ENCODE measurements at places on chromosomes 6 and 20.

- no peak for DNase-seq
Observed at GRCh38 chr20:42855896-42856295, 333.8 kb downstream of the PTPRT start.

DNA sequence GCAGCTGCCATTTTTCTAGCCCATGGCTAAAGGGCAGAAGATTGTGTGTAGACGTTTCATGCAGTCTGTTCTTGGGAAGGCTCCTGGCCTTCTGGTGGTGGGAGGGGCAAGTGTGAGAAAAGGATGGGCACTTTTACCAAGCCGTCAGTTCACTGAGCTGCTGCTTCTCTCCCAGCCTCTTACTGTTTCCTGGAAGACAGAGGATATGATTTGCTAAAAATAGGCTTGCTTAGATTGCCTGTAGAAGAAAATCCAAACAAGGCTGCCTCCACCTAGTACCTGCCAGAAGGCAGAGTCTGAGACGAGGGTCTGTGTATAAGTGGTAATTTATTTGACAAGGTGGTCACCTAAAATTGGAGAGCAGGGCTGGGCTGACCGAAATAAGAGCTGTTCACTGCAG, 7.5 kb downstream of the KIZ start:
- DNase-seq: no peak

DNA sequence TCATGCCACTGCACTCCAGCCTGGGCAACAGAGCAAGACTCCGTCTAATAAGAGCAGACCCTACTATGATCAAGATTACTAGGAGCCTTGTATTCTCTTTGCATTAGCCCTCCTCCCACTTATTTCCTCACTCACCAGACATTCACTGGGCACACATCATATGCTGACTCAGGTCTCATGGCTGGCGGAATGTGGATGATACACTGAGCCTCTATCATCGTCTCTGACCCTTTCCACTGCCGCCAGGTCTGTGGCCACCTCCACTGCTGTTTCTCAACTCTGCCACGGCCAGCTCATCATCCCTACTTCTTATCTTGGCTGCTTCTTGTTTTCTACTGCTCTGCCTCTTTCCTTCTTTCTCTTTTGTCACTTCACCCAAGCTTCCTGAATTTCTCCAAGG, 161.0 kb downstream of the BACH2 start:
- DNase-seq: peak; percentile 88

- peak; percentile 69 for DNase-seq
Observed at GRCh38 chr6:28747631-28748157, 176.1 kb downstream of the TRIM27 start.

- no peak for DNase-seq
Observed at GRCh38 chr6:39821742-39822532, 29.8 kb downstream of the DAAM2 start.

- DNase-seq: no peak
Observed at GRCh38 chr20:61449916-61450315, 197.9 kb downstream of the CDH4 start.

DNA sequence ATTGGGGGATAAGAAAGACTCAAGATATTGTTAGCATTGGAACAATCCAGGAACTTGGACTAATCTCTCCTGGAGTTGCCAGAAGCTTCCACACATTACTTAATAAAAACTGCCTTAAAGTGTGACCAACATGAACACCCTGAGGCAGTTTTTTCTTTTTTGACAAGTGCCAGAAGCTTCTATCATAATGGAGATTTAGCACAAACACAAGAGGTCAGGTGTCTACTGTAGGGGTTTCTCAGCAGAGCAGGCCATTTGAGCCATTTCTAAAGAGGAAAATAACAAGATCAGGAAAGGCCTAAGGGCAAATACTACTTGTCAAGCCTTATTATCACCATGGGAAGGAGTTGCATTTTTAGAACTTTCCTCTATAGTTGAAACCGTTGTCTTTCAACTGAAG, 361.5 kb downstream of the EPM2A start:
- no peak for DNase-seq

DNA sequence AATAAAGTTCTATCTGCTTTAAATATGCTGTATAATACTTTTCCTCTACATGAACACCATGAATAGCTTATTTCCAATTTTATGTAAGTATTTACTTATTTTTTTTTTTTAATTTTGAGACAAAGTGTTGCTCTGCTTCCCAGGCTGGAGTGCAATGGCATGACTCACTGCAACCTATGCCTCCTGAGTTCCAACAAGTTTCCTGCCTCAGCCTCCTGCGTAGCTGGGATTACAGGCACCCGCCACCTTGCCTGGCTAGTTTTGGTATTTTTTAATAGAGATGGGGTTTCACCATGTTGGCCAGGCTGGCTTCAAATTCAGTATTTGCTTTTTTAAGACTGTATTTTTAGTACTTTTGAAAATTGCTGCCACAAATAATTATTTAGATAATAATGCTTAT, 1365.9 kb downstream of the GRIK2 start:
- DNase-seq: no peak

DNA sequence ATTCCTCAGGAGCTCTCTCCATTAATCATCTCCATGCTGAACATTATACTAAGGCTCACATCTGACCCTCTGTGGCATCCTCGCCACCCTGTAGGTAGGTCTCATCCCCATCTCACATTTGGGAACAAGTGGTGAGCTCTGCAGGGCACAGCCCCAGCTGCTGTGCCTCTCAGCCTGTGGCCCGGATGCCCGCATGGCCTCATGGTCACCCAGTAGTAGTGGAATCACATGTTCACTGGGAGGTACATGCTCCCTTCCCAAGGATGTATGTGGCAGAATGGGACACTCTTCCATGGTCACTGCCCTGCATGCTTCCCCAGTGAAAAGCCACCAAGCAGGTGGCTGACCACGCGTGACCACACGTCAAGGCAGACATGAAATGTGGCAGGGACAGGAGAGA, 26.3 kb upstream of the APMAP start:
- no peak for DNase-seq

DNA sequence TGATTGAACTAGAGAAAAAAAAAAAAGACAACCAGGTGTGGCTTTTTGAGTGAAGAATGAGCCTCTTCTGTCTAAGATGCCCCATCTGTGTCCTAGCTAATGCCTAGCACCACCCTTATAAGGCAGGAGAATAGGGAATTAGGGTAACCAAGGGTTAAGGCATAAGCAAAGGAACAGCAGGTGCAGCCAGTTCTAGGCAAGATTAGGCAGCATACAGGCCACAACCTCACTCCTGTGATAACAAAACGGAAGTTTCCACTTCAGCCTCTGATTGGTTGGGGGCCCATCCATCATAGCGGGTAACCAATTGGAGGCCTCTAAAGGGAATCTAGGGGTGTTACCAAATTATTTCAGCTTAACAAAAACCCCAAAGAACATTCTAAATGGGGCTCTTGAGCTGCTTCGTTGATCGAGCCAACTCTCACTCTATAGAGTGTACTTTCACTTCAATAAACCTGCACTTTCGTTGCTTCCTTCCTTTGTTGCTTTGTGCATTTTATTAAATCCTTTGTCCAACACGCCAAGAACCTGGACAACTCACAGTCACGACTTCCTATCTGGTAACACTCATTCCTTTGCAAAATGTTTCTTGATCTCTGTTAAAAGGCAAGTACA, 61.9 kb upstream of the TAGAP start:
- peak; percentile 52 for DNase-seq

DNA sequence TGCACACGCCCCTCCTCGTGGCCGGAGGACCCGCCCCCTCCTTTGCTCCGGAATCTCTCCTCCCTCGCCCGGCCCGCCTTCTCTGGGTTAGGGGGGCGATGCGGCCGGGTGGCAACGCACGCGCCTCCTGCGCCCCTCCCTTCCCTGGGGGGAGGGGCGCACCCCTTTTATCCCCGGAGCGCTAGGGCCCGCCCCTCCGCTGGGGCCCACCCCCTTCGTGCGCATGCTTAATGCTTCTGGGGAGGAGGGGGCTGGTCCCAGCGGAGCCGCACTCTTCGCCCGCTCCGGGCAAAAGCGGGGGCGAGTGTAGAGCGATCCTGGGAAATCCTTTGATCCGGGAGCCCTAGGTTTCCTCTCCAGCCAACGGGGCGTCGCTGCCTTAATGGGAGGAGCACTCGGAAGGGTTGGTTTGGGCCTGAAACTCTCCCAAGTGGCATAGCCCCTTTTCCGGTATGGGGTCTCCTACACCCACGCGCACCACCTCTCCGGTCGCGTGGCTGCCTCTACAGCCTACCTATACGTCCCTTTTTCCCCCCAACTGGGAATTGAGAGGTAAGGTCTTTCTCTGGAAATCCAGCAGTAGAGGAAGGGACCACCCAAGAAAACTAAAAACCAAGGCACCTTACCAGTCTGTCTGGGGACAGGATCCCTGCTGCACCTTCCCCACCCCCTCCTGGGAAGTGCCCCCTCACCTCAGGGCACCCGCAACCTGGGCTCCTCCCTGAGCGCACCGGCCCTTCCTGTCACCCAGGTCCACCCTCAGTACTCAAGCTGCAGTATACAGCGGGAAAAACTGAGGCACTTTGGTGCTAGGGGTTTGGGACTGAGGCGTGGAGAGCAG, 2.1 kb downstream of the SOX12 start:
- peak; percentile 97 for DNase-seq

GRCh38 chr6:38176797-38177751, 357.5 kb downstream of the ZFAND3 start:
- no peak for DNase-seq

DNA sequence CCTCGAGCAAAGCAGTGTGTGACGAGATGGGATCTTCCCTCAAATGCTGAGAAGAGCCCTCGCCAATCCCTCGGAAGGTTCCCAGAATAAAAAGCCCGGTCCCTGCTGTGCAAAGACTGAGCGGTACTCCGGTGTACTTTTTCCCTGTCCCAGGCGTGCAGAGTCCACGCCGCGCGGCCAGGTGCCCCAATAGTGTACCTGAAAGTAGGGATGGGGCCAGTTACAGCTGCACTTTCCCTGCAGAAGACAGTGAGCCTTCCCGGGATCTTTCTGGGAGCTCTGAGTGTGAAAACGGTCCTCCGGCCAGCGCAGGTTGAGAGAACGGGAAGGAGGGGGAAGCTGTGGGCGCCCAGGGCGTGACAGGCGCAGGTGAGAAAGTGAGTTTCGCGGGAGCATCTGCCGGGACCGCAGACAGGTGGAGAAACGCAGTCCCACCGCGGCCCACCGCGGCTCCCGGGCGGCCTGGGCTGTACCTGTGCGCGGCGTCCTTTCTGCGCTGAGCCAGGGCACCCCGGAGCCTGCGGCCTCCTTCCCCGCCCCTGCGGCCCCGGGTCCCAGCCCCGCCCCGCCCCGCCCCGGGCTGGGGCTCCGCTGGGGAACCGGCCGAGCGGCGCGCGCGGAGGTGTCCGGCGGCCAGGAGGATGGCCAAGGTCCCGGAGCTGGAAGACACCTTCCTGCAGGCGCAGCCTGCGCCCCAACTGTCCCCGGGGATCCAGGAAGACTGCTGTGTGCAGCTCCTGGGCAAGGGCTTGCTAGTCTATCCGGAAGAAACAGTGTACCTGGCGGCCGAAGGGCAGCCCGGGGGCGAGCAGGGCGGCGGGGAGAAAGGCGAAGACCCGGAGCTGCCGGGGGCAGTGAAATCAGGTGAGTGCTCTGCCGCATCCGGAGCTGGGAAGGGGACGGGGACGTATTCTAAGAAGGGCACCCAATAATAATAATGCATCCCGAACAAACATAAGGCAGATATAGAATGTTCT, at the start of gene RFX6:
RFX6 (plus strand) TSS at position 608 of the 977 bp plus-strand sequence; CDS start at position 642, 34 bp downstream.
- DNase-seq: no peak

DNA sequence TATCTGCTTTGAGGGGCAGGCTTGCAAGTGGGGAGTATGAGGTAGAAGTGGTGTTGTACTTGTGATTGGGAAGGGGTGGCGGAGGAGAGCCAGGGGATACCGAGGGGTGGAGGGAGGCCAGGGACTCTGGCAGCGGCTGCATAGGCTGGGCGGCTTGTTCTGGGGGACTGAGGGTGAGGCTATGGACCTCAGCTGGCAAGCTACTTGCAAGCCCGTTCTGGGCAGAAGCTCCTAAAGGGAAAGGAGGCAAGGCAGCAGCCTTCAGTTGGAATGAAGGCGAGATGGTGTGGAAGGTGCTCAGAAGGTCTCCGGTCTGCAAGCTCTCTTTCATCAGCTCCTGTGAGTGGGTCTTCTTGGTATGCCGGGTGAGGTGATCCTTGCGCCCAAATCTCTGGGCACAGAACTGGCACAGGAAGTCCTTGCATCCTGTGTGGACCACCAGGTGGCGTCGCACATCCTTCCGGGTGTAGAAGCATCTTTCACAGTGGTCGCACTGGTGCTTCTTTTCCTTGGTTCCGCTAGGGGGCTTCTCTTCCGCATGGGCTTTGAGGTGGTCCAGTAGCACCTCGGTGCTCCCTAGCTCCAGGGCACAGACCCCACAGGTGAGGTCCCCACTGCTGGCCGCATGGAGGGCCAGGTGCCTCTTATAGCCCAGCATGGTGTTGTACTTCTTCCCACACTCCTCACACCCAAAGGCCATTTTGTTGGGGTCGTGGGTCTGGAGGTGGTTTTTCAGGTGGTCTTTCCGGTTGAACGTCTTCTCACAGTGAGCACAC, 66.0 kb downstream of the PLAGL1 start:
- DNase-seq: peak; percentile 58

DNA sequence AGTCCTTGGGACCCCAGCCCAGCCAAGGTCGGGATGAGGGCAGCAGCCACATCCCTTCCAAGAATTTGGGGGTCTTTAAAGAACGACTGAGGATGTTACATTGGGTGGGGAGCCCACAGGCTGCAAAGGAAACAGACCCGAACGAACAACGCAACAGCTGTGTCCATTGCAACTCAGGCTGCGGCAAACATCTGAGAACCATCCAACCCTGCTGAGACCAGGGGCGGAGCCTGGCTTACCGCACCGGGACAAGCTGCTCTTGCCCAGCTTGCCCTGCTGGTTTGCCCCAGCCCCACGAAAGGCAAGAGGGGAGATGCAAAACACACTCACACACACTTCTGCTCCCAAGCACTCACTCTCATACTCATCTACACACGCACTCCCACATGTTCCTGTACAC, 21.5 kb upstream of the TAF4 start:
- DNase-seq: no peak

DNA sequence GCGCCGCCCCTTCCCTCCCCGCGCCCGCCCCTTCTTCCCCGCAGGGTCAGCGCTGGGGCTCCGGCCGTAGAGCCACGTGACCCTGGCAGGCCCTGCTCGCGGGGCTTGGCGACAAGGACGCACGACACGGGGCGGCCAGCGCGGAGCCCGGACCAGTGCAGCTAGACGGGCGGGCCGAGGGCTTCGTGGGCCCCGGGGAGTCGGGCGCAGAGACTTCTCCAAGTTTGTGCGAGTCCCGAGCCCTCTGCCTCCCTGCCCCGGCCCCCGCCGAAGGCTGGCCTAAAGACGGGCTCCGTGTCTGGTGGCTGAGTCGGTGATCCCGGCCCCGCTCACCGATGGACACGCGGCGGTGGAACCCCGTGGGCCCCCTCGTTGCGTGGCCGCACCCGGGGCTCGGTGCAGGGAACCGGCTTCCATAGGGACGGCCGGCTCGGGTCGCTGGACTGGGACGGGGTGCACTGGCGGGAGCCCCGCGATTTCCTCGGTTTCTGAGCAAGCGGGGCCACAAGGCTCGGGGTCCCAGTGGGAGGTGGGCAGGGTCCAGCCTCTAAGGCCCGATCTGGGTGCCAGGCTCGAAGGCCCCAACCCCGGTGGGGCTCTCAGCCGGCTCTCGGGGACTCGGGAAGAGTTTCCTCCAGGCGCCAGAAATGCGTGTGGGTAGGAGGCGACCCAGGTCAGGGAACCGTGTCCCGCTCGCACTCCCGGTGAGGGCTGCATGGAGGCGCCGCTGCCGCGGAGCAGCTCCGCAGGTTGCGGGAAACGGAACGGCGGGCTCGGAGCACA, 452 bp upstream of the GATA5 start:
- no peak for DNase-seq

GRCh38 chr6:53573299-53573698, 28.4 kb upstream of the GCLC start:
- DNase-seq: no peak
